ENCODE measurements at places on chromosomes 2 and 18.

GRCh38 chr2:84925336-84925723 is 19.9 kb downstream of the TMSB10 start:
- DNase-seq = no peak

DNA sequence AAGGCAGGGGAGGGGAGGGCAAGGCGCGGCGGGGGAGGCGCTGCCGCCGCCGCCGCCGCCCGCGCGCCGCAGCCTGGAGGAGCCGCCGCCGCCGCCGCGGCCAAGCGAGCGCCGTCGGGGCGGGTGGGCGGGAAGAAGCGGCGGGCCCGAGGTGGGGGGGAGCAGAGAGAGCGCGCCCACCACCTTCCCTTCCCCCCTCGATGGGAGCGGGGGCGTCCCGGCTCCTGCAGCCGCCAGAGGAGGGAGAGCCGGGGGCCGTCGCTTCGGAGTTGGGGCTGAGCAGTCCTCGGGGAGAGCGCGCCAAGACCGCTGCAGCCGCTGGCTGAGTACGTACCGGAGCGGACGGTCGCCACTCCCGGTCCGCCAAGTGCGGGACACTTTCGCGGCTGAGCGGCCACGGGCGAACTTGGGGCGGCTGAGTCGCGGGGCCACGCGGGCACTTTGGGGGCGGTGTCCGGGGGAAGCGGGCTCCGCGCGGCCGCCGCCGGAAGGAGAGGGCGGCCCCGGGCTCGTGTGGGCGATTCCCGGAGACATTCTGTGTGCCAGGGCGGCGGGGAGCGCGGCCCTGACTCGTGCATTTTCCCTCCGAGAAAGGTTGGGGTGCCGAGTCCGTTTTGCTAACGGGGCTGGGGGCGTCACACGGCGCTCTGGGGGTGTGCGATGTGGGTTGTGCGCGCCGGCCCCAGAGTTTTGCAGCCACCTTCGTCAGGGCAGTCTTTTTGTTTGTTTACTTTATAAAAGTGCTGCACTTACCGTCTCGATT is at the start of gene NAB1:
Gene NAB1, plus strand, starts transcription at position 49 of the 763 bp plus-strand sequence. CDS start 10,094 bp downstream, outside the sequence.
- DNase-seq = no peak

DNA sequence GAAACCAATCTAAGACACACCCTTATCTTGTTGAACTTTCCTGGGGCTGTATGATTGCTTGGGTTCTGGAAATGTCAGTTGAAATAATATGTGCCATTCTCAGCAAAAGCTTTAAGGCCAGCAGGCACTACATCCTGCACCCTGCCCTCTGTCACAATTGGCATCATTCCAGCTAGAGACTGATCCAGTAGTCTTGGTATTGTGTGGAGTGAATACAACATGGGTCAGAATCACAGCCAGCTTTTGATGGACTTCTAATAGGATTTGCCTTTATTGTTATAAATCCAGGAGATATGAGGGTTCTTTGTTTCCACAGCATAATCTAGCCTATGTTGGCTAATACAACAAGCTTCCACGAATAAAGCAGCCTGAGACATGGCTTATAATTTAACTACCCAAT is 617.0 kb upstream of the CDH2 start:
- DNase-seq = no peak

DNA sequence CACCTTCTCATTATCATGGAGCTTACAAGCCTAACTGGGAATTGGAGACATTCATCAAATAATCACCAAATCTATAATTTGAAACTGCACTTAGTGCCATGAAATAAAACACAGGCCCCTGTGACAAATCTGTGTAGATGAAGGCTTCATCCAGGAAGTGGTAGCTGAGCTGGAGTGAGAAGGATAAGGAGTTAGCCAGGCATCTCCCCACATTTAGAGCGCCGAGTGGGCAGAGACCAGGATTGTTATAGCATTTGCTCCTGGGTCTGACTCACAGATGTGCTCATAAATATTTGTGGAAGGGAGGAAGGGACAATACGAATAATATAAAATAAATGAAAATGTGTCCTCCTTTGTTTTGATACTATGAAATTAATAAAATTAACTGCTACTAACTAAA is 2.5 kb upstream of the MAT2A start:
- DNase-seq = no peak

DNA sequence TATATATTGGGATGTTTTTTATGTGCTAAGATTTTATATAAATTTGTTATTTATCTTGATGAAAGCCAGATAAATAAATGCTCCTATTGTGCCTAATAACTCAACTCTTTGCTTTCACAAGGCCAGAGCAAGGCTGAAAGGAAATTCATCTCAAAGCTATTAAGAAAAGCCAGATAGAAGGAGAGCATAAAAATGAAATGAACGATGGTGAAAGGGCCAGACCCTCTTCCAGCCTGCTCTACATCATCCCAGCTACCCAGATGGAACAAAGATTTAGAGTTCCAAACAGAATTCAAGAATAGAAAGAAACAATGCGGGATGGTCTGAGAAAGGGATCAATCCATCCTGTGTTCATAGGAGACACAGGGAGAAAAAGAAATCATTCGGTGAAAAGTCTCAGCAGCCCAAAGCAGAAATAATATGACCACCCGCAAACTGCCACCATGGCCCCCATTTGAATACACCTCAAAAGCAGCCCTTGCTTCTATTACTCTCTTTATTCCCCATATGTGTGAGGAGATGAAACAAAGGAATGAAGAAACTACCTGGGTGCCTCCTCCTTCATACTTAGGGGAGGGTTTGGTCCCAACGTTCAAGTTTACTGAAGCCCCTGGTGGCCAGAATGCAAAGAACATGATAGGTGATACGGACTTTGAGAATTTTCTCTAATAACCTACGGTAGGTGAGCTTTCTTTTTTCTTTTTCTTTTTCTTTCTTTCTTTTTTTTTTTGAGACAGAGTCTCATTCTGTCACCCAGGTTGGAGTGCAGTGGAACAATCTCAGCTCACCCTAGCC is 110.1 kb upstream of the FBXO11 start:
- no peak for DNase-seq

- DNase-seq = peak; percentile 31
Observed at GRCh38 chr18:49161627-49162026, 210.9 kb upstream of the SMAD7 start.

- no peak for DNase-seq
Observed at GRCh38 chr2:147031897-147032296, 812.9 kb upstream of the ACVR2A start.

Data from GM04503 (cell line).